ENCODE measurements at places on chromosomes 3 and 15.
A peak's percentile ranks its signal among the peaks of the same experiment; 100 is the strongest.

DNA sequence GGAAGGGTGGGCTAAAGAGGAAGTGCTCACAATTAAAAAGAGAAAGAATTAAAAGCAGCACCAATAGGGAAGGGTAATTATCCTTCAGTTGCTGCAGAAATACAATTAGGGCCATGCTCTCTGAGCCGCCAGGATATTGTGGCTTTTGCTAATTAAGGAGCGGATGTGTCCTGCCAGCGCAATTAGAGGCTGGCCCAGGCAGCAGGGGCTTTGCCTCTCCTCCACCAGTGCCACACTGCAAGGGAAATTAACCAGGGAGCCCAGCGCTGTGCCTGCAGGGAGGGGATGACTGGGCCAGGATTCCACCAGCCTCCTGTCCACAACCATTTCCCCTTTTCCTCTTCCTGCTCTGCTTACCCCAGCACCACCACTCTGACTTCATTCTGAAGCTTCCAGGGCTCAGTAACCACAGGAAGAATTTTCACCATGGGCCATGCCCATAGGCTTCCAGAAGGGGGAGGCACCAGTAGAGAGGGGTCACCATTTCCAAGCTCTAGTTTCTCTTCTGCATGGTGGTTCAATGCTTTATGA lies 10.4 kb upstream of the AEN start:
- no peak overlapping the region for H3K4me3 ChIP-seq
- H3K36me3 ChIP-seq = no peaks in the 10 kb centered on the region
- DNase-seq = no peak
- peaks cover 26% of the 10 kb centered on the region for H3K27me3 ChIP-seq
- no peak overlapping the region for H3K27ac ChIP-seq
- H3K4me1 ChIP-seq = peaks cover under 1% of the 10 kb centered on the region

DNA sequence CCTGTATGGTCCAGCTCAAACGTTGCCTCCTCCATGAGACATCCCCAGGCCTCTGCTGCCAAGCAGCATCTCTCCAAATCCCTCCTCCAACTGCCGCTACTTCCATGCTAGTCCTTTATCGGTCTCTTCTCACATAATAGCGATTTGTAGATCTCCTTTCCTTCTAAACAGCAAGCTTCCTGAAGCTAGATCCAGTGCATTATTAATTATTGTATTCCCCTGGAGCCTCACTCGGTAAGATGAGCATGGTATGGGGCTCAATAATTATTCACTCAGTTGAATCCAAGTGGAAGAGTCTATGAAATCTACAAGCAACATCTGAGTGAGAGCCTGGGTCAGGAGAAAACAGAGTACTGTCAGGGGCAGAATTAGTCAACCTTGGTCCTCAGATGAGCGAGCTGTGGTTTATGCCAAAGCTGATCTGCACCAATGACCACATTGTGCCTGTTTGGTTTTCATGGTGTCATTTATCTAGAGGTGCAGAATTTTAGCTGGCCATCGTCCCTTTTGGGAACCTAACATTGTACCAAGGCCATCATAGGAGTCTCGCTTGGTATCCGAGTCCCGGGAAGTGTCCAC lies 93.8 kb upstream of the UBE2E1 start:
- no peak for DNase-seq
- H3K27me3 ChIP-seq = no peaks in the 10 kb centered on the region
- H3K4me3 ChIP-seq = no peak overlapping the region
- H3K4me1 ChIP-seq = no peaks in the 10 kb centered on the region

DNA sequence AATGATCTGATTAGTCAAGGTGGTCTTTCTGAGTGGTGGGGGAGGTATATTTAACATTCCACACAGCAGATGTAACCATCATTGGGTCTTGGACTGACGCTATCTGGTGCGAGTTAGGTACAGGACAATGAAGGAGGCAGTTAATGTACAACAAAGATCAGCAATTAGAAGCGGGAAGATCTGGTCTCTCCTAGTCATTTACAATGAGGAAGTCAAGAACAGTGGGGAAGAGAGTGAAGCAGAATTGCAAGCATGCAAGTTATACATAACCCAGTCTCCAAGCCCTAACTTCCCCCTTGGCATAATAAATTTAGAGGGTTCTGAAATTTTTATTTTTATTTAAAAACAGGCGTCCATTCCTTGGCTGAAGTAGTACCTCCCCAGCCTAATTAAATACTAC lies 14.1 kb downstream of the GPD1L start:
- H3K36me3 ChIP-seq = no peaks in the 10 kb centered on the region
- no peak overlapping the region for H3K4me3 ChIP-seq
- H3K27me3 ChIP-seq = no peaks in the 10 kb centered on the region
- peaks cover 9% of the 10 kb centered on the region for H3K4me1 ChIP-seq

- no peaks in the 10 kb centered on the region for H3K4me1 ChIP-seq
- H3K4me3 ChIP-seq = no peak overlapping the region
- H3K27me3 ChIP-seq = no peaks in the 10 kb centered on the region
- no peaks in the 10 kb centered on the region for H3K36me3 ChIP-seq
Measured at GRCh38 chr3:140252812-140253656, 318.0 kb downstream of the CLSTN2 start.

DNA sequence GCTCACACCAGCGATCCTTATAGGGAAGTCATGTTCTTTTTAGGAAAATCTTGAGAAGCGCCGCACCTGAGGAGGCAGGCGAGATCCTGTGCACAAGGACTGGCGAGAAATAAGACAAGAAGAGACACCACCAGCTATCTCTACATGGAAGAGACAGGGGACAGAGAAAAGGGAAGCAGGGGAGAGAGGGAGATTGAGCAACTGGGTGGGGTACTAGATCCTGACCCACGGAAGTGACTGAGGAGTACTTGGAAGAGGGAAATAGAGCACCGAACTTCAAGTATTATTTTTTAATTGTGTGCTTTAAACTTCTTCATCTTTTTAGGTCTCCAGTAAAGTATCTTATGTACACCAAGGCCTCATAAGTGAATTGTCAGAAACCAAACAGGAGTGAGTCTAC lies 742.0 kb upstream of the LMCD1 start:
- H3K27ac ChIP-seq = no peak overlapping the region
- H3K36me3 ChIP-seq = no peaks in the 10 kb centered on the region
- no peaks in the 10 kb centered on the region for H3K27me3 ChIP-seq
- H3K4me3 ChIP-seq = no peak overlapping the region
- no peak for DNase-seq
- no peaks in the 10 kb centered on the region for H3K4me1 ChIP-seq

- H3K27me3 ChIP-seq = peaks cover 45% of the 10 kb centered on the region
- no peak overlapping the region for H3K27ac ChIP-seq
- no peak for DNase-seq
- no peak overlapping the region for H3K4me3 ChIP-seq
- H3K36me3 ChIP-seq = no peaks in the 10 kb centered on the region
Measured at GRCh38 chr3:72282918-72283317, 498.0 kb upstream of the PROK2 start.

GRCh38 chr15:88680241-88681001 lies 41.6 kb downstream of the ISG20 start:
- no peaks in the 10 kb centered on the region for H3K4me1 ChIP-seq
- H3K27me3 ChIP-seq = no peaks in the 10 kb centered on the region
- no peak for DNase-seq
- no peak overlapping the region for H3K27ac ChIP-seq
- no peak overlapping the region for H3K4me3 ChIP-seq

GRCh38 chr3:155441026-155441425 lies 147.5 kb upstream of the STRIT1 start:
- no peaks in the 10 kb centered on the region for H3K27me3 ChIP-seq
- no peaks in the 10 kb centered on the region for H3K4me1 ChIP-seq
- no peak overlapping the region for H3K27ac ChIP-seq

DNA sequence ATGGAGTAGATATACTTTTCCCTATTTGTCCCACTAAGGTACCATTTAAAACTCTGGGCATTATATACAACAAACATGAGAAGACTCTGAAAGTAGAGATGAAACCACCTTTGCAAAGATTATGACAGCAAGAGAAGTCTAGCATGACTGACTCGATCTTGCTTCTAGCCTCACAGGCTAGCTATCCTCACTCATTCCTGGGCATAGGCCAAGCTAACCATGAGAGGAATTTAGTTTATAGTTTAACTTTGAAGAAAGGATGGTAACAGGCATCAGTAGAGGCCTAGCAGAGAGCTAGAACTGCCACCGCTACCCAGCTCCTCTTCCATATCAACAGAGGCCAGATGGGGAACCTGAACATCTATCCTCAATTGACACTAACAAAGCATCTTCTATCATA lies 63.5 kb upstream of the FSIP1 start:
- DNase-seq = no peak
- H3K27me3 ChIP-seq = no peaks in the 10 kb centered on the region
- no peak overlapping the region for H3K4me3 ChIP-seq
- no peak overlapping the region for H3K27ac ChIP-seq
- H3K36me3 ChIP-seq = no peaks in the 10 kb centered on the region

DNA sequence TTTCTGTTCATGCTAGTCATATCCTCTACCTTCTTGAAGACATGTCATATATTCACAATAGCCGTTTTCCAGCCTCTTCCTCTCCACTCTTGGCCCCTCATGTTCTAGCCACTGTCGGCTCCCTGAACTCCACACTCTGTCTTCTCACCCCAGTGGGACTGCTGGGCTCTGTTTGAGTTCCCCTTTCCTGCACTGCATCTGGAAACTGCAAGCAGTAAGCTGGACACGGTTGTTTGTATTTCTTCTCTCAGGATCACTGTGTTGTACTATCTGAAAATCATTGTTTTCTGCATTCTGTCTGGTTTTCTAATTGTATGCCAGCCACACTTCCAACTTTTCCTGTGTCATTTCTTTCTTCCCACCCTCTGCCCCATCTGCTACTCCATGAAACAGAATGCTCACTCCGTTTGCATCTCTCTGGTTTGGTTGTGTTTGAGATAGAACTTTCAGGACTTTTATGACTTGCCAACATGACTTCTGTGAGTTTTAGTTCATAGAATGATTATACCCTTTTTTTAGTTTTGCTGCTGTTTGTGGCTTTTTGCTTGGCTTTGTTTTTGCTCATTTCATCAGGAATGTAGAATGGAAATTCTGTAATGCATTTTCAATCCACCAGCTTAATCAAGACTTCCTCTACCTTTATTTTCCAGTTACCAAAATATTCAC lies 192.3 kb downstream of the PLCL2 start:
- no peak for DNase-seq
- H3K4me1 ChIP-seq = no peaks in the 10 kb centered on the region
- peak overlapping the region; percentile 50 for H3K27ac ChIP-seq

DNA sequence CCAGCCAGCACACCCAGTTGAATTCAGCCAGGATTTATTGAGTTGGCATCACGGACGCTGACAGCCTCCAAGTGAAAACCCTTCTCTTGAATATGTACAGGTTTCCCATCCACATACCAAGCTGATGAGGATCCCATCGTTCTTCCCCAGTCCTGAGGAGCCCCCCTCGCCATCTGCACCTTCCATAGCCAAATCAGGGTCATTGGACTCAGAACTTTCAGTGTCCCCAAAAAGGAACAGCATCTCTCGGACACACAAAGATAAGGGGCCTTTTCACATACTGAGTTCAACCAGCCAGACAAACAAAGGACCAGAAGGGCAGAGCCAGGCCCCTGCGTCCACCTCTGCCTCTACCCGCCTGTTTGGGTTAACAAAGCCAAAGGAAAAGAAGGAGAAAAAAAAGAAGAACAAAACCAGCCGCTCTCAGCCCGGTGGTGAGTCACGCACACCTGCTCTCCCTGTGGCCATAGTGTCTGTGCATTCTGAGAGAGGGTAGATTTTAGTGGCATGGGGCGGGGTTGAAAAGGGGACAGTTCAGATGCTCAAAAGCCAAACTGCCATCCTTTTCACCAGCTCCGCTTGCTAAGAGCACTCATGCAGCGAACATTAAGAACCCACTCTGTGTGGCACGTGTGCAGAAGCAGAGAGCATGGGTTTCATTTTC lies 51.2 kb downstream of the KLHL25 start:
- H3K27me3 ChIP-seq = no peaks in the 10 kb centered on the region
- H3K4me3 ChIP-seq = no peak overlapping the region
- DNase-seq = peak; percentile 17
- no peak overlapping the region for H3K27ac ChIP-seq
- H3K4me1 ChIP-seq = no peaks in the 10 kb centered on the region
- H3K36me3 ChIP-seq = peaks cover 78% of the 10 kb centered on the region

GRCh38 chr3:128402319-128402718 lies 64.4 kb downstream of the DNAJB8 start:
- H3K4me3 ChIP-seq = no peak overlapping the region
- no peak for DNase-seq
- no peaks in the 10 kb centered on the region for H3K27me3 ChIP-seq
- no peaks in the 10 kb centered on the region for H3K4me1 ChIP-seq

GRCh38 chr3:37995652-37996641 lies 5.4 kb downstream of the VILL start:
- no peak overlapping the region for H3K4me3 ChIP-seq
- peak; percentile 16 for DNase-seq
- no peak overlapping the region for H3K27ac ChIP-seq
- H3K36me3 ChIP-seq = no peaks in the 10 kb centered on the region
- peaks cover 15% of the 10 kb centered on the region for H3K4me1 ChIP-seq

DNA sequence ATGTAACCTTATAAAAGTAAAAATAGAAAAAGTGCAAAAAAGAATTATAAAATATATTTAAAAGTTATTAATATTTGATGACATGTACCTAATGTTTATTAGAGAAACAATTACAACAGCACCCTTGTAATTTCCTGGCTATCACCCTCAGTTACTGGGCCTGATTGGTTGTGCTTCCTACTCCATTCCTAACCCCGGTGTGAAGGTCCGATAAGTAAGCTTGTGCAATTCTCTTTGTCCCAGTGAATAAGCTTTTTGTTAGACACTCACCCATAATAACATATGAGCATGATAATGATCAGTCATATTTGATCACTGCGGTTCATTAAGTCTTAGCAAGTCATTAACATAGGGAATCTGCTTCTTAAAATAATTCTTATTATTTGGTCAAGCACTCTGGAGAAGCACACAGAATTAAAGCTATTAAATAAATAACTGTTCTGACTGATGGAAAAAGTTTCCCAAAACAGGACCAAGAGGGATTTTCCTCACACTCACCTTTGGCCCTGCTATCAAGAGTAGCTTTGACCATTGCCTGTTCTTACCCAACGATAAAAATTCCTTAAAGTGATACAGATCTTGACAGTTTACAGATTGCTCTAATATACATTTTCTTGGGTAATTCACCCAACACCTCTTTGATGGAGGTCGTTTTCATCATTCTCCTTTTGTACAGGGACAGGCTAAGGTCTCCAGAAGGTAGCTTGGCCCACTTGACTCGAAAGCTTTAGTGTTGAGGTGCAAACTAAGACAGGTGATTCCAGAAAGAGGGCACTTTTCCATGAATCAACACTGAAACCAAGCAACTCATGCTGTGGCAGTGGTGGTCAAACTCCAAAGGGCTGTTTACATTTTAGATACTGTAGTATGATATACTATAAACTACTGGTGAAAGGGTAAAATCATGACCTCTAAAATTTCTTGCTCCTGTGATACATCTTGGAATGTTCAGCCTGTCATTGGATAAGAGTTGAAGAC lies 543.0 kb upstream of the KCNMB2 start:
- H3K27me3 ChIP-seq = no peaks in the 10 kb centered on the region
- H3K27ac ChIP-seq = no peak overlapping the region
- H3K4me1 ChIP-seq = no peaks in the 10 kb centered on the region
- DNase-seq = no peak
- no peak overlapping the region for H3K4me3 ChIP-seq

GRCh38 chr3:35680866-35681650 lies 41.7 kb downstream of the ARPP21 start:
- no peak for DNase-seq
- no peak overlapping the region for H3K27ac ChIP-seq
- H3K4me1 ChIP-seq = no peaks in the 10 kb centered on the region
- no peak overlapping the region for H3K4me3 ChIP-seq
- no peaks in the 10 kb centered on the region for H3K36me3 ChIP-seq

Measured in tibial artery (tissue), 4 donors.